ENCODE measurements at places on chromosomes 13 and 19.

GRCh38 chr13:103431856-103432255 is 365.6 kb upstream of the SLC10A2 start:
- no peak for DNase-seq

DNA sequence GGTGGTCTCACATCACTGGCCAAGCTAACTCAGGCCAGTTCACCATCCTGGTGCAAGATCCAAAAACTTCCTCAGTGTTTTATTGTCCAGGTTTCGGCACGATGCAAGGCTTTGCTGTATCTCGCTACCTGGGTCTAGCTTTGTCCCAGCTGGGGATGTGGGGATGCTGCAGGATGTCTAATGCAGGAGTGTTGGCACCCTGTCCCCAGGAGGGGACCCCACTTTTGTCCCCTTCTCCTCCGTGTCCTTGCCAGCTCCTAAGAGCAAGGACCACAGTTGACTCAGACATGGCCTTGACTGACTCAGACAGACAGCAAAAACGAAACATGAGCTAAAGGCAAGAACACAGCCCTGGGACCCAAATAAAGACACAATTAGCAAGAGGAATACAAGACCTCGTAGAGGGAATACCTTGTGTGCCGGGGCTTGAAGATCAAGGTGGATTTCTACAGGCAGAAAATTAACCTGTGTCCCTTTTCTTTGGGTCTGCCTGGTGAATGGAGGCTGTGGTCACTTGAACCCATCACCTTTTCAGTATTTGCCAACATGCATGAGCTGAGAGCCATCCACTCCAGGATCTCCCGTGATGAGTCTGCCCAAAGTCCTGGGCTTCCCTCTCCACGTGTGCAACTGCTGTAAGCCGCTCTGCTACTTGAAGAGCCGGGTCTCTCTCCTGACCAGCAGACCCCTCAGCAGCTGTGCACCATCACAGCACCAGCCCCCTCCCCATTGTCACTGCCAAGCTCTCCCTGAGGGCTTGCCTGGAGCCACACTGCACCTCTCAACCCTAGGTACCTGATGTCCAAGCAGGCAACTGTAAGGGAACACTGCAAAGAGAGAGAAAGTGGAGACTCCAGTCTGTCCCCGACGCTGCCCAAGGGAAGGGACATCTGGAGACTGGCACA is 149.5 kb upstream of the ZNF507 start:
- DNase-seq, result no peak

GRCh38 chr19:33528404-33528803 is 6.8 kb upstream of the PEPD start:
- no peak for DNase-seq

- no peak for DNase-seq
Measured at GRCh38 chr13:43166644-43167457, 143.5 kb downstream of the DNAJC15 start.

DNA sequence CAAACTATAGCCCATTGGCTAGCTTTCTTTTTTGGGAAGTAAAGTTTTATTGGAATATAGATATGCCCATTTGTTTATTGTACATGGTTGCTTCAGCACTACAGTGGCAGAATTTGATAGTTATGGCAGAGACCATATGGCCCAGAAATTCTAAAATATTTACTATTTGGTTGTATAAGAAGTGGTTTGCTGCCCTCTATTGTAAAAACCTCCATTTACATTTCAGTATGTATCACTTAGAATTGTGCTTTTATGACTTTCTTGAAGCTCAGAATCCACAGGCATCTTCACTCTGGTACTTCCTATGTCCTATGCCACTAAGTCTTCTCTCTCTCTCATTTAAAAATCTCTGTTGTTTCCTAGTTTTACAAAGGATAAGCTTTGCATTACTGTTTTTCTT is 37.7 kb downstream of the DLEU7 start:
- DNase-seq, result no peak

GRCh38 chr13:113468472-113469201 is 15.3 kb upstream of the ADPRHL1 start:
- DNase-seq, result no peak

- no peak for DNase-seq
Measured at GRCh38 chr13:25432691-25433090, 60.9 kb downstream of the ATP8A2 start.

DNA sequence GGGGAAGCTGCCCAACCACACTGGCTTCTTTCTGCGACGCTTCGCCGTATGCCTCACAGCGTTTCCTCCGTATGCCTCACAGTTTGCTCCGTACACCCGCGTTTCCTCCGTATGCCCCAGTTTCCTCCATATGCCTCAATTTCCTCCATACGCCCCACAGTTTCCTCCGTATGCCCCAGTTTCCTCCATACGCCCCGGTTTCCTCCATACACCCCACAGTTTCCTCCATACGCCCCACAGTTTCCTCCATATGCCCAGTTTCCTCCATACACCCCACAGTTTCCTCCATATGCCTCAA is 22.6 kb downstream of the GAS6 start:
- DNase-seq, result no peak

- DNase-seq, result no peak
Measured at GRCh38 chr19:43820098-43820883, 6.8 kb upstream of the ZNF283 start.

DNA sequence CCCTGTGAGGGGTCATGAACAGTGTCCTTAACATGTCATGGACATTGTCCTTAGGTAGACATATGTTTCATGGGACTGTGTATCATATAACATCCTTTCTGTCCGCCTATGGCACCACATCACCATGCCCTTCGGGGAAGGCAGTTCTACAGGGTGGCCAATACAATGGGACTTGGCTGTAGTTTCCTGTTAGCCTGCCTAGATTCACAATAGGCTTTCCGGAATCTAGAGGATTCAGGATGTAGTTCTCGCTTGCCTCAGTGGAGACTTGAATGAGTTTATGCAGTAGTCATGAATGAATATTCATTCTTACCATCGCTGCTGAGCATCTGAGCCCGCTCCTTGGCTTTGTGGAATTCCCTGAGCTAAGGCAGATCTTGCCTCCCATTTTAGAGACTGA is 100.5 kb downstream of the DNAJC15 start:
- no peak for DNase-seq

- DNase-seq, result no peak
Measured at GRCh38 chr13:94967183-94968039, 255.1 kb upstream of the SOX21 start.

GRCh38 chr19:12784871-12785430 is 6.3 kb upstream of the JUNB start:
- no peak for DNase-seq

DNA sequence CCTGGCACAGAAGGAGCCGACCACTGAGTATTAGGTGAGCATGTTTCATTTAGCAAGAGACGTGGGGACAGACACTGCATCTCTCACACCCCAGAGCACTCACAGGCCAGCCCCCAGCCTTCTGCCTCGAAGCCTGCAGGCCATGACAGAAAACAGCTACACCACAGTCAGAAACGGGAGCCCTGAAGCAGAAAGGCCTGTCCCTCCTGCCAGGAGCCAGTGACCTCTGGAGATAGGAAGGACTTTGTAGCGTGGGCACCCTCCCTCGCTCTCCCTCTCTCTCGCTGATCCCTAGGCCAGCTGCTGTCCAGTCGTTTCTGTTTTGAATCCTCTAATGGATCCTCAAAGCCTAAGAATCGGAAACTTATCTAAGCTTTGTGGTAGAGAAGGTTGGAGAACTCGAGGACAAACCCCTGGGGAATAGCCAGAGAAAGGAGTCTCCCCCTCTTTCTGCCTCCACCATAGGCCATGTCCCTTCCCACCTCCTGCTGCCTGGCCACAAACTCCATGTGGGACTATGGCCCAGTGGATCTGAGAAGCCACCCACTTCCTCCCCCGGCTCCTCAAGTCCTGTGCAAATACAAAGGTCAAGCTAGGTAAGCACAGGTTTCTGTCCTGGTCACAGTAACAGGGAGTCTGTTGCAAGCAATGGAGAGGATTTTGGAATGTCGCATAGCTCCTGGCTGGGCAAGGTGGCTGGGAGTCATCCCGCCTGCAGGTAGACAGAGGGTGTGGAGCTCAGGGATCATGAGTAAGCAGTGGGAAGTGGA is 95.1 kb downstream of the NUFIP1 start:
- no peak for DNase-seq

DNA sequence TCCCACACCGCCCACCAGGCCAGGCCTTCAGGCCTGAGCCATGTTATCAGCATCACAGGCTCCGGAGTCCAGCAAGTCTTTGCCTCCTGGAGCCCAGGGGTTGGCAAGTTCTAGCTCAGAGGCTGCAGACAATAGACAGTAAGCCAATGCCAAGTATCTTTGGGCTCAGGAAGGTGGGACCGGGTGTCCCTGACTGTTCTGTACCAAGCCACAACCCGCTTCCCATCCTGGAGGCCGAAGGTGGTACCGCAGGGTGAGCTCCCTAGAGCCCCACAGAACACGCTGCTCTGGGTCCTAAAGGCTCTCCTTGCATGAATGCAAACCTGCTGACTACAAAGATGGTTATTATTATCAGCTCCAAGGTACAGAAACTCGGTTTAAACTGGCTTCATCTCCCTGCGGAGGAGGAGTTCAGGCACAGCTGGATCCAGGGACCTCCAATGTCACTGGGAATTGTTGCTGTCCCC is 5.5 kb upstream of the FSTL3 start:
- DNase-seq, result no peak

DNA sequence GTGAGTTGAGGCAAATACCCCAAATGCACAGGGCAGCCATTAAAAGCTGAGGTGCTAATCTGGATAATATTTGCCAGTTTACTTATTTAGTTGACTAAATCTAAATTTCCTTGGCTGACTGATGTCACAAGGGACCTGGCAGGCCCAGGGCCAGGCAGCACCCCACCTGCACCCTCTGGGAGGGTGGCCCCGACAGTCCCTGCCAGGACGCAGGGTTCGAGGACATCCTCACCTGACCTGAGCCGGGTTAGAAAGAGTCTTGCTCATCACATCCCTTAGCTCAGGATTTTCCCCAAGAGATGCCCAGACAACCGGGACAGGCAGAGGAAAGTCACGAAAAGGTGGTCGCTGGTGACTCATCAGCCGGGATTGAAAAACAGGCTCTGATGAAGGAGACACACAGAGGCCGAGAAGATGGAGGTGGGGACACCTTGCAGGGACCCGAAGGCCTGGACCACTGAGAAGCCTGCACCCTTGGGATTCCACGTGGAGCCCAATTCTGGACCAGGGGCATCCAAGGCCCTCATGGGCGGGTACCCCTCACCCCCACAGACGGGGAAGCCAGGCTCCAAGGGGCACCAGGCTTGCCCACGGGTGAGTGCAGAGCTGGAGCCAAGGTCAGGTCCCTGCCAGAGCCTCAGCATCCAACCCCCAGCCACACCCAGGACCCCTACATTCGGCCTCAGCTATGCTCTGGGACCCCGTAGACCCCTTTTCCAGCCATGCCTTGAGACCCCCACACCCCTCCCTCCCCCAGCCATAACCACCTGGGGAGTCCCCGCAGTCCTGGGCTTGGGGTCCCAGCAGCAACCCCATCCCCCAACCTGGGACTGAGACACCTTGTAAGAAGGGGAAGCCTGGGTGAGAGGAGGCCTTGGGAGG is 103.2 kb downstream of the SOX1 start:
- no peak for DNase-seq

GRCh38 chr19:56423276-56423984 is 19.3 kb downstream of the ZNF583 start:
- no peak for DNase-seq

DNA sequence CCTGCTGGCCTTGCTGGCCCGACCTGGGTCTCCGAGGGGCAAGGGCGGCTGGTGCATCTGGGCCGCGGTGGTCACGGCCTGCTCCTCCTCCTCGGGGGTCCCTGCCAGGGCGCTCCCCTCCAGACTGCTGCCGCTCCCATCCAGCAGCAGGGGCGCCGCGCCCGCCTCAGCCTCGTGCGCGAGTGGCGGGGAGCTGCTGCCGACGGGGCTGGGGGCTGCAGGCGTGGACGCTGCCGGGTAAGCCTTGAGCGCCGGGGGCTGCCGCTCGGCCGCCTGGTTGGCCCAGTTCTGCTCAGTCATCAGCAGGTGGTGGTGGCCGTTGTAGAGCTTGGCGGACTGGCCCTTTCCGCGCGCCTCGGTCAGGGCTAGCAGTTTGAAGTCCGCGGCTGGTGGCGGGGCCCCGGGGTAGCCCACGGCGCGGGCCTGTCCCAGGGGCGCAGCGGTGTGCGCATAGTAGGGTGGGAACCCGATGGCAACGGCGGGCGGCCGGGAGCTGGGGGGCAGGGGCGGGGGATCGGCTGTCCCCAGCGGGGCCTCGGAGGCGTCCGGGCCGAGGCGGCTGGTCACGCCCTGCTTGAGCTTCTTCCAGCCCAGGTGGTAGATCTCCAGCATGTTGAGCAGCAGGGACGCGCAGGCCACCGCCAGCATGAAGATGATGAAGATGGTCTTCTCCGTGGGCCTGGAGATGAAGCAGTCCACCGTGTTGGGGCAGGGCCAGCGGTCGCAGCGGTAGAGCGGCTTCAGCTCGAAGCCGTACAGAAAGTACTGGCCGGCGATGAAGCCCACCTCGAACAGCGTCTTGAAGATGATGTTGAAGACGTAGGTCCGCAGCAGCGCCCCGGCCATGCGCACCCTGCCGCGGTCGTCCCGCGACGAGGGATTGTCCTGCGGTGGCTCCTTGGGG is 18.6 kb downstream of the GJA3 start:
- DNase-seq, result no peak

DNA sequence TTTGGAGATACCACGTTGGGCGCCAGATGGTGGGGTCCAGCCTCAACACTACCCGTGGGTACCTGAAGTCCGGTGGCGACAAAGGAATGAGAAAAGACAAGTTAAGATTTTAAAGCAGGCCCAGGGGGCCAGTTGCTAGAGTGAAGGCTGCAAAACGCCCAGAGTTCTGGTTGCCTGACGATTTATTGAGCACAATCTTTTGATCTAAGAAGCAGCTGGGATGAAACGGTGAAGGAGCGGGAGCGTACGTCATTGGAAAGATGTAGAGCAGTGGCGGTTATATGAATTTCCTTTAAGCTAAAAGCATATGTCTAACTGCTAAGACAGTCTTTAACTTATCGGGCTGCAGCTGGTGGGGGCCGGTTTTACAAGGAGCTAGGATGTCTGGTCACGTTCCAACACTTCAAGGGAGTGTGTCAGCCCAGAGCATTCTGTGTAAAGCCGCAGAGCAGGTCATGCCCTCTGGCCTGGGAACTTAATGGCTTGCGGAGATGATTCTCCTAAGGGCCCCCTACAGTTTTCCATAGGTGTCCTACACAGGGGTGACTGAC is 28.9 kb upstream of the EVI5L start:
- DNase-seq, result no peak

DNA sequence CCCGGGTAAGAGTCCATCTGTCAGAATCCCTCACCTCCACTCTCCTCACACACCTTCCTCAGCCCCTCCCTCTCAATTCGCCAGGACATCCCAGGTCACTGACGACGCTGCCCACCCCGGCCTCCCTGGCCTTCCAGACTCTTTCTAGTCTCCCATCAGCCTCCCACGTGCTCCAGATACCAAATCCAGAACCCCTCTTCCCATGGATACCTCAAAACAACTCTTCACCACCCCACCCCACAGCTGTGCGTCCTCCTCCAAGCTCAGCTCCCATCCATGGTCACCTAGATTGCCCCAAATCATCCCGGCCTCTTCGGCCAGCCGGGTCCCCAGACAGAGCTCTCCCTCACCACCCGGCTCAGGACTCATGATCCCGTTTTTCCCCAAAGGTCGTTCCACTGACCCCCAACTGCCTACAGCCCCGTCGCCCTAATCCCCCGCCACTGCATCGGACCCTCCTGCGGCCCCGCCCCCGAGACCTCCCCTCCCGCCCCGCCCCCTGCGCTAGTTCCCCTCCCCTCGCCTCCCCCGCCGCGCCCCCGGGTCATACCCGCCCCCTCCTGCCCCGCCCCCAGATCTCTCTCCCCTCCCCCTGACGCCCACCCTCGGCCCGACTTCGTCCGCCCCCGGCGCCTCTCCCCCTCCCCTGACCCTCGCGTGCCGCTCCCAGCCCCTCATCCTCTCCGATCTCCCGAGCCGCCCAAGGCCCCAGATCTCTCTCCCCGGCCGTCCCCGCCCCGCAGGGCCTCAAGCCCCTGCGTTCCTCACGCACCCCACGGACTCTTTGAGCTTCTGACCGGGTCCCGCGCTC is 546 bp downstream of the UBXN6 start:
- DNase-seq, result no peak
